GM04504 (cell line): ENCODE measurements at places on chromosomes 3 and 15.
A peak's percentile ranks its signal among the peaks of the same experiment; 100 is the strongest.

DNA sequence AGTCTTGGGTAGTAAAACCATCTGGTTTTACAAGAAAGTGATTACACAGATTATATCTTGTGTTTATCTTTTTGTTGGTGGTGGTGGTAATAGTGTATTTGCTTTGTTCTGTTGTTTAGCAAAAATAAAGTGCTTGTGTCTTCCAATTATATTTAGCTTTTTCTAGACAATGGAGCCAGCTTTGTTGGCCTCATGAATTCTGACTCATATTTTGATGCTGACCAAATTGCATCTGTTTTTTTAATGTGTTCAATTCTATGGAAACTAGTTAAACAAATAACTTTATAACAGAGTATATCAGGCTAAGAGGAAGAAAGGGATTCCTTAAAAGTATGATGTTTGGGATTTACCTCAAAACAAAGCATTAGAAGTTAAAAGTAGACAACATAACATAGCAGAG lies 69.3 kb upstream of the BFSP2 start:
- DNase-seq = no peak

DNA sequence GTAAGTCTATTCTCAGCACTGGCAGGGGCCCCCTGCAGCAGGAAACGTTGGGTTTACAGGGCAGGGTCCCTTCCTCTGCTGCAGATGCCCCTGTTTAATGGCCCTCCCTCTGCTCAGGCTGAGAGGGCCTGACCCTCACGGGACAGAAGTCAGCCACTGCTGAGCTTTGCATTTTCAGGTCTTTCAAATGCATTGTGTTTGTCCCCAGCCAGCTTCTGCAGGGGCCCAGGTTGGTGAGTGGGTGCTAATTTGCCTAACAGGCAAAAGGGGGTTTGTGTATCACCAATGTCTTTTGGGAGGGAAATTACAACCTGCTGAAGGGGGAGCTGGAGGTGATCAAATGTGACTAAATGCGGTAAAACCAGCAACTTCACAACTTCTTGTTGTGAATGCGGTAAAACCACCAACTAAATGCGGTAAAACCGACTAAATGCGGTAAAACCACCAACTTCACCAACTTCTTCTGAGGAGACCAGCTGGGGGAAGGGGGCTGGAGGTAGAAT lies 44.8 kb upstream of the UBE2E1 start:
- DNase-seq = no peak

- peak; percentile 23 for DNase-seq
Observed at GRCh38 chr15:73240866-73241499, 127.8 kb downstream of the HCN4 start.

GRCh38 chr3:191401775-191402357 lies 59.1 kb upstream of the PYDC2 start:
- DNase-seq = no peak

DNA sequence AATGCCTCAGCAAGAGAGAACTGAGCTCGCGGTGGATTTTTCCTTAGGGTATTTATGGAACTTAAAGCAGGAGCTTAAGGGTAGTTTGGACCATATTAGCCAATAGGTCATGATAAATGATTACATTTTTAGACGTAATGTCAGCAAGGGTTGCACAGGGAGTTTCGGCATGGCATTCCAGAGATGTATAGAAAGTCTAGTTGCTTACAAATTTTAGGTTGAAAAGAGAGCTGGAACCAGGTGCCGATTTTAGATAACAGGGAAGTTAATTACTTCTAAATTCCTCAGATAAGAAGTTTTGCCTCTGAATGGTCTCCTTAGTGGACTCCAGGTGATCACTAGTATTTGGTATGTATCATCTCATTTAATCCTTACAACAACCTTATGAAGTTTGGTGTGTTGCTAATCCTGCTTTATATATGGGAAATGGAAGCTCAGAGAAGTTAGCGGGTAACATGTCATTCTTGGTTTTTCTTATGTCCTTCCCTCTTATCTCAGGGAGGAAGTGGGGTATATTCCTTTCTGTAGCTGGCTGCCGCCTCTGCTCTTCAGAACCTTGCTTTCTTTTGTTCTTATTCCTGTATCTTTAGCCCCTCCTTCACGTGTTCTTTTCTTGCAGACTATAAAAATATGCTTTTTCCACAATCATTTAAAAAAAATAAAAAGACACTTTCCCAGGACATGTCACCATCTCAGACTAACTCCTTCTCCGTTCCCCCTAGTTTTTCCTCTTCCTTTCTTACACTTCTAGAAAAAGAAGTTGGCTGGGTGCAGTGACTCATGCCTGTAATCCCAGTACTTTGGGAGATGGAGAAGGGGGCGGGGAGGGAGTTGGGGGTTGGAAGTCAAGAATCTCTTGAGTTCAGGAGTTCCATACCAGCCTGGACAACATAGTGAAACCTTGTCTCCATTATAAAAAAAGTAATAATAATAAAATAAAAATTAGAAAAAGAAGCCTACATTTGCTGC lies 25.7 kb downstream of the IQGAP1 start:
- DNase-seq = no peak

GRCh38 chr3:59685432-59685831 lies 635.6 kb upstream of the CFAP20DC start:
- no peak for DNase-seq

DNA sequence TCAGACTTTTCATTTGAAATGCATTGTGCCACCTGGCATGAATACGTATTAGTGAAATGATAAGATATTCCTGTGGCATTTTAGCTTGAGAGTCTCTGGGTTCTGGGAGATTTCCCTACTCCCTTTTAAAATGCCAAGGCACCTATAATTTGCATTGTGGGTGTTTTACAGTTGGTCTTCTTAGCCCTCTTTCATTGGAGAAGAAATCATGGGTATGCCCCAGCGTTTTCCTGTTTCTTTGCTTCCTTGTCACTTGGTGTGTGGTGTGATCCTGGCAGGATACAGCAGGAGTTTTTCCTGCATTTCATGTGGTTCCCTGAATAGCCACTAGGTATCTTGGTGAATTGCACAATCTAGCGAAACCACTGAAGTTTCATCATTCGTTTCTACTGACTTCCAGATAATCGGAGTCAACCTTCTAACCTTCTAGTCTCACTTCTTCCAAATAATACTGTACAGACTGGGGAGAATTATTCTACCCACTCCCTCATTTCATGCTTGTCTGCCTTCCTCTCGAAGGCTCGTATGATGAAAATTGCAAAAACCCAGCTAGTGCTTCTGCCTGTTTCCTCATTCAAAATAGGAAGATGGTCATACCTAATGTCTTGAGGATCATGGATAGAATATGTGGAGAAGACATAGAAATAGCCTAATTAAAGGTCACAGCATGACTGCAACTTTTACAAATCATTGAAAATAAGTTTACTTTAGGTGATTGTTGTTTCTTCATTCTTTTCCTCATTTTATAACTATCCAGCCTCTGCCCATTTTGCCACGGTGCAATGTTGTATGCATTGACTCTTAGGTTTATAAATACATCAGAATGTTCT lies 2.6 kb downstream of the BHLHE40 start:
- DNase-seq = no peak

- no peak for DNase-seq
Observed at GRCh38 chr3:10010421-10010877, 15.8 kb upstream of the FANCD2 start.

GRCh38 chr3:183698756-183699155 lies 1.2 kb downstream of the YEATS2 start:
- no peak for DNase-seq

DNA sequence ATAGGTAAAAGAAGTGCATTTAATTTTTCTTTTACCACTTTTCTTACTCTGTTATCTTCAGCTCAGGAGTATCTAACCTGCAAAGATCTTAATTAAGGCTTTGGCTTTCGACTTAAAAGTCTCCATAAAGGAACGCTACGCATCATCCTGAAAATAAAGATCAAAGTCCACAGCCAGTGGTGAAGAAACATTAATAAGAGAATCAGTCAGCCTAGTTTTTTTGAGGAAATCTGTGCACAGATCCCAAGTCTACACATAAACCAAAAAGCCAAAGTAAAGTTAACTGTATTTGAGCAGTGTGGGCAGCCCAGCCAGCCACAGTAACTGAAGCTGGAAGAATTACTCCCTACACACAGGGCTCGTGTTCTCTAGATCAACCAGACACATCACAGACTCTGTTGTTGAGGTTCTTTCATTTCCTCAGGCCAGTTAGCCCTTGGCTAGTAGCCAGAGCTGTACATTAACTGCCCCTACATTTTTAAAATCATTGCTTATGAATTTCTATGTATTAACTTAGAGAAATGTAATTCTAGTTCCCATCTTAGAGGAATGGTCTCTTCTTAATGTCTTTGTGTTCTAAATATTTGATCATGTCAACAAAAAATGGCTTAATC lies 6.9 kb downstream of the LRRC2 start:
- no peak for DNase-seq

DNA sequence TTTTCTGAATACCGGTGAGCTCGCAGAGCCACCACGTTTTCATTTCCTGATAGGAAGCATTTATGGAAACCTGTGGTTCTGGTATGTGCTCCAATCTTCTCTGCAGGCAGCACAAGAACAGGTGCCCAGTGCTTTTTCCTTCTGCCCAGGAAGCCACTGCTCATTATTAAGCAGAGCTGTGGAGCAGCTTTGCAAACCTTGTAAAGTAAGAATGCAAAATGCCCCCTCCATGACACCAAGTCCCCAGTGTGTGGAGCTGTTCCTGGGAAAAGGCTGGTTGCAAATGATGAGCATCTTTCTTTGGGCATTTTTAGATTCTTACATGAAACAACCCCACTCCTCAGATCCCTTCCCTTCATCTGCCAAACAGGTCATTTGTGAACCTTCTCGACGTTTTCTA lies 65.7 kb upstream of the MRPL3 start:
- DNase-seq = no peak
